Motor neuron (in vitro differentiated cells): ENCODE measurements at places on chromosomes 3 and 15. TPM values are rescaled to one million over a fixed set of nuclear protein-coding genes. Genes with fewer than 3 reads are reported as not detected.

DNA sequence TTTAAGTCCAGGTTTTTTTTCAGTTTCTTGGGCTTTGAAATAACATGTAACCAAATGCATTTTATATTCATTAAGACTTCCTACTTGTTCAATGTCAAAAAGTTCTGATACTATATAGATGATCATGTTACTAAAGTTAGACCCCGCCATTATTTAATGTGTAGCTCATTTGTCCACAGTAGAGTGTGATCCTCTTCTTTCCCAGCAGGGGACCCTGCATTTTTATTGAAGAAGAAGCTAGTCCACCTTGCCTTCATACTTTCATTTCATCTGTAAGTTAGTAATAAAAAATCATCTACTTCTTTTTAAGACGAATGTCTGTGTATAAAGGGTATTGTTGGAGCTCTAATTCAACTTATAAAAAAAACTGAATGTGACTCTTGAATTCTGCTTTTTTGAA is 404.6 kb downstream of the SI start:
- no peak for ATAC-seq

DNA sequence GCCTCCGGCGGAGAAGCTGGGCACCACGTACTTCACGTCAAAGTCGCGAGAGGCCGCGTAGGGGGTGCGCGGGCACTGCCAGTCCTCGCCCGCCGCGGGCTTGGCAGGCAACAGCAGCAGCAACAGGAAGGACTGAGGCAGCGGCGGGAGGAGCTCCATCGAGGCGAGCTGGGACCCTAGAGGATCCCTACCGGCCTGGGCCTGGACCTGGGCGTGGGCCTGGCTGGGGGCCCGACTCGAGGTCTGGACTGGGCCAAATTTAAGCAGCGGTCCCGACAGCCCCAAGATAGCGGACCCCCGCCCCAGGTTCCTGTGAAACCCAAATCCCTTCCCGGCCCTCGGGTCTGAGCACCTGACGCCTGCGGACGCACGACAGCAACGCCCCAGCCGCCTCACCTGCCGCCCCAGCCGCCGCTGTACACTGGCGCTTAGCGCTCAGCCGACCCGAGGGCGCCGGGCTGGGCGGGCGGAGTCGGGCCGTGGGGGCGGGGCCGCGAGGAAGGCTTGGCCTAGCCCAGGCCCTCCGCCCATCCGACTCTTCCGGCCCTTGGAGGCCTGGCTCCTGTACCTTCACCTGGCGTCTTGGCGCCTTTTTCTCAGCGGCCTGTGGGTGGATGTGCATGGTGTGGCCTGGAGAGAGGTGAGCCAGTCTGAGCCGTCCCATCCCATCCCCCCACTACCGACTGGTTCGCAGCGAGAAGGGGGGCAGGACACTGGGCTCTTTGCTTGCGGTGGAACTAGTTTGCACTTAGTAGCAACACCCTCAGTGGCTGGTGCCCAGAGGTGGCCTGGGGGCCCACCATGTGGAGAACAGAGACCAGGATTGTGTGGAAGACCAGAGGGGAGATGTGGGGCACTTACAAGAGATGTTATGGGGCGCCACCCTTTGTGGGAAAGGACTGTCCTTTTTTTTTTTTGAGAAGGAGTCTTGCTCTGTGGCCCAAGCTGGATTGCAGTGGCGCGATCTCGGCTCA is at the start of gene MST1R:
MST1R (minus strand) TSS at position 423 of the 974 bp plus-strand sequence; CDS start at position 159, 264 bp downstream.
- peak; percentile 72 for ATAC-seq

DNA sequence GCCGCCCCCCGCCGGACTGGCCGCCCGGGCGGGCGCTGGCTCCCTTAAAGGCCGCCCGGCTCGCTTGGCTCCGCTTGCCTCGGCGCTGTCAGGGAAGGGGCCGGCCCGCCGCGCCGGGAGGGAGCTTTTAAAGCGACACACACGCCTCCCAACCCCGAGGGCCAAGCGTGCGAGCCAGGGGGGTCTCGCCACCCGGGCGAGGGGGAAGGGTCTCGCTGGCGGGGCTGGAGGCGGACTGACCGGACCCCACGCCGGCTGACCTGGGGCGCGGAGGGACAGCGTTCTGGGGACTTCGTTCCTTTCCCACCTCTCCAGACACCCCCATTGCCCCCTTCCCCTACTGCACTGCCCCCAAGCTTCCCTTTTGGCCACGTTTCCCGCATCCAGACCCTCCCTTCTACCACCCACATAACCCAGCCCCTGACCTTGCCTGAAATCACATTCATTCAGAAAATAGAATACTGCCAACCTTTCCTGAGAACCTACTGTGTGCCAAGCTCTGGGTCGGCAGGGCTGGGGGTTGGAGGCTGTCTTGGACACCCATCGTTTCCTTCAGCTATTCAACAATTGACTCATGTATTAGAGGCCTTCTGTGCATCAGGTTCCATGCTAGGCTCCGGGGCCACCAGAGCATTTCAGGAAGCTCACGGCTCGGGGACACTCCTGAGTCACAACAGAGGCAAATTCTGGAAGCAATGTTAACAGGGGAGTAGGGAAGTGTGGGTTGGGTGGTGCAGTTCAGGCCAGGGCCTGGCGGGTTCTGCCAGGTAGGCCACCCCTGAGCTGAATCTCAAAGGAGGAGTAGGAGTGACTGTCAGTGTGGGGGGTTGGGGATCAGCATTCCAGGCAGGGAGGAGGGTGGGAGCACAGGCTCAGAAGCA is at the start of gene INSYN1:
INSYN1 (minus strand) TSS at position 102 of the 881 bp plus-strand sequence. CDS start 2,221 bp downstream, outside the sequence.
- ATAC-seq, result peak; percentile 54

GRCh38 chr15:52421029-52421428 is 107.7 kb downstream of the MYO5A start:
- no peak for ATAC-seq

GRCh38 chr3:169879845-169880575 is 10.3 kb upstream of the LRRC31 start:
- ATAC-seq, result no peak

GRCh38 chr3:154310840-154311239 is 13.4 kb downstream of the DHX36 start:
- no peak for ATAC-seq

- no peak for ATAC-seq
These were observed 6.9 kb upstream of the CX3CR1 start for GRCh38 chr3:39286771-39287170.

- ATAC-seq, result no peak
These were observed 57.6 kb downstream of the TAFA4 start for GRCh38 chr3:68874551-68875348.

DNA sequence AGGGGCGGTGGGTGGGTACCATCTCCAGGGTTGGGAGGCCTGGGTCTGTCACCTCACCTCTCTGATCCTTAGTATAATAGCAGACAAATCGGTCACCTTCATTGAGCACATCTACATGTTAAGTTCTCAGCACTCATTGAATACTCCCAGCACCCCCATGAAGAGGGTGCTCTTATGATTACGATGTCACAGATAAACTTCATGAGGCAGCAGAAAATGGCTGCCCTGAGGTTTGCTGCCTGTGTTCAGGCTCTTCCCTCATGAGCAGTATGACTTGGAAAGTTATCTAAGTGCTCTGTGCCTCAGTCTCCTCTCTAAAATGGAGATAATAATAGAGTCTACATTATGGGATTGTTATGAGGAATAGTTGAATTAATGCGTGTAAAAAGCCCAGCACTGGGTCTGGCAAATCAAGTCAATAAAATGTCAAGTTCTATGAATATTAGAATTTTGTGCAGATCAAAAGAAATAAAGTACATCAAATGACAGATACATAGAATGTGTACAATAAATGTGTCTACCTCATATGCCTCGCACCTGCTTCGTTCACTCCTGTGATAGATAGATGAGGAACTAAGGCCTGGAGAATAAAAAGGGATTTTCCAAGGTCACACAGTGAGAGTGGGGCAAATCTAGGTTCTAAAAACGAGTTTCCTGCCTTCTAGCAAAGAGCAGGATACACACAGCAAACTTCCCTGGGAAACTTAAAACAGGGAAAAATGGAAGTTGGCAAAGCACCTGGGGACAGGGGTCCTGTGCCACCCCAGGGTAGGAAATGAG is 142.2 kb upstream of the MRPS22 start:
- ATAC-seq, result no peak

GRCh38 chr15:42402455-42403205 is 43.3 kb downstream of the CAPN3 start:
- ATAC-seq, result no peak

DNA sequence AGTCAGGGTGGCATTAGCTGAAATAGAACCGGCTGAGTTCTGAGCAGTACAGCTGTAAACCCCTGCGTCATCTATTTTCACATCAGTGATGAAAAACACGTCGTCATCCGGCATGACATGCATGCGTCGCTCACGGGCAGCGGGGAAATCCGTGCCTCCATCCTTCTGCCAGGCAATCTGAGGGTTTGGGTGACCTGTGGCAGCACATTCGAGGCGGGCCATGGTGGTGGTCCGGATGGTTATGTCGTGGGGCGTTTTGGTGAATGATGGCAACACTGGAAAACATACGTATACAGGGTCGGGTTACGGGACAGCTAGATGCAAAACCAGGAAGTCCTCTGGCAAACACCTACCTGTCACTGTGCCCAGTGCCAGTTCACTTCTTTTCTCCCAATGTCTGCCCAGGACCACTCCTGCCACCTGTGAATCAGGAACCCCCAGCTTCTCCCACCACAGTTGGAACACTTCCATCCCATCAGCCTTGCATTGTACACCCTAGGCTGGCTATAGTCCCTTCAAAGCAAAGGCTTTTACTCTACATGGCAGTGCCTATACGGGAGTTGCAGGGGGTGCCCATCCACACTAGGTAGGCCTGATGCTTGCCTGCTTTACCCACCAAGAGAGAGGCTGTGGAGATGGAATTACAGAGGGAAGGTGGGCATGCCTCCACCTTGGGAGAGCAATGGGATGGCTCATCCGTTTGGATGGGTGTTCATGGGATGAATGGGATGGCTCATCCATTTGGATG is 116.7 kb downstream of the LRIG1 start:
- ATAC-seq, result no peak

GRCh38 chr15:32717426-32718226 is at the start of gene GREM1:
GREM1 (plus strand) TSS chr15:32718004; CDS start chr15:32730691, 12,687 bp downstream.
- ATAC-seq, result peak; percentile 55

DNA sequence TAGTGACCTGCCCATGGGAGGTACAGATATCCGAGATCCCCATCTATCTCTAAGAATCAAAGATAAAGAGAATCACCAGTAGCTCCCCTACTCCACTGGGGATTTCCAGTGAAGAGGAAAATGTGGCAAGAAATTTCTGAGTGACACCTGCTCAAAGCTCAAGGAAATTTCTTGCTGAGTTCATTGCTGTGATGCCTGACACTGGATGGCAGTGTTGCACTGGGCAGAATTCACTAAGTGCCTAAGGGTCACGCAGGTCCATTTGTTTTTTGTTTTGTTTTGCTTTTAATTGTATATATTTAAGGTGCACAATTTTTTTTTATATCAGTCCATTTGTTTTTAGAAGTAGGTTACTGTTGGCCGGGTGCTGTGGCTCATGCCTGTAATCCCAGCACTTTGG is 109.5 kb upstream of the KCNAB1 start:
- peak; percentile 41 for ATAC-seq

DNA sequence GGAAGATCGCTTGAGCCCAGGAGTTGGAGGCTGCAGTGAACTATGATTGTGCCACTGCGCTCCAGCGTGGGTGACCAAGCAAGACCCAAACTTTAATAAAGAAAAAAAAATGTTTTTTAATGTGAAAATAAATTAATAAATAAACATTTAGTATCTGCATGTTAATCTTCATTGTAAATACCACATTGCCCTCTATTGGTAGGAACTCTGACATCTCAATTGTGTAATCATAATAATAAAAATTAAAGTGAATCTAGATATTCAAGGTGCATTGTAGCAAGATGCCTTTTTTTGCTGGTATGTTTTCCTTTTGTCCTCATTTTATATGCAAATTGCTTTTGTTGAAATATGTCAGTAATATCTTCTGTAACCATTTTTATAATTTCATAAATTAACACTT is 95.0 kb upstream of the LIMD1 start:
- ATAC-seq, result no peak

- ATAC-seq, result peak; percentile 45
These were observed 21.5 kb upstream of the MORF4L1 start for GRCh38 chr15:78850941-78851755.

DNA sequence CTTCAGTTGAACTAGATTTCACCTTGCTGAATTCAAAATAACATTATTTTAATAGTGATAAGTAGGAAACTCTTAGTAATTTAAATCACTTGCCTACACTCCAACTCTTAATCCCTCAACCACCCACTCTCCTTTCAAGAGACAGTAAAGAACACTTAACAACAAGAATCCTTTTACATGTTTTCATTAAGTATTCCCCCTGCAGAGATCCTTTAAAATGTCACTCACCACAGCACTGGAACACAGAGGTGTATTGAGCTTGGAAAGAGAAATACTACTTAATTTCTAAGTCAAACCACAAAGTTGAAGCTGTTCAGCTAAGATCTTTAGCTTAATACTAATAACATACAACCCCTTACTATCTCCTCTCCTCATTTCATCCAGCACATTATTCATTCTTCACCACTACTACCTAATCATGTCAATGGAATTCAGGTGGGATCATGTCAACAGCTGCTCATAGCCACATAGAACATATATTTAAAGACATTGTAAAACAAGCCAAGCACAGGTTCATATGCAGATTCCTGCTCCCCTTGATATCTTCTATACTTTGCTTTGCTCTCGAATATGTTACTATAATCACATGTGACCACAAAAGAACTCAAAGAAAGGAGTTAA is 40.5 kb downstream of the IMPG2 start:
- ATAC-seq, result no peak

- no peak for ATAC-seq
These were observed 10.1 kb downstream of the MCM2 start for GRCh38 chr3:127608362-127608718.

GRCh38 chr15:63191895-63192618 is 2.7 kb downstream of the RAB8B start:
- no peak for ATAC-seq

Gene COL6A6
- 0.63 and 0.71 TPM in 2 replicates for total RNA-seq

Gene FXR1
- 155 TPM in 2 replicates for total RNA-seq

Gene DAZL
- total RNA-seq, result not detected in 2 replicates

Gene OXTR
- 2.1 and 2.8 TPM in 2 replicates for total RNA-seq

Gene TLR9
- total RNA-seq, result 0.14 and 0.36 TPM in 2 replicates

Gene HTR3E
- 0.09 and 0.26 TPM in 2 replicates for total RNA-seq

Gene CCR3
- 0.27 and 0.62 TPM in 2 replicates for total RNA-seq
